ENCODE measurements at places on chromosomes 7 and 10.

DNA sequence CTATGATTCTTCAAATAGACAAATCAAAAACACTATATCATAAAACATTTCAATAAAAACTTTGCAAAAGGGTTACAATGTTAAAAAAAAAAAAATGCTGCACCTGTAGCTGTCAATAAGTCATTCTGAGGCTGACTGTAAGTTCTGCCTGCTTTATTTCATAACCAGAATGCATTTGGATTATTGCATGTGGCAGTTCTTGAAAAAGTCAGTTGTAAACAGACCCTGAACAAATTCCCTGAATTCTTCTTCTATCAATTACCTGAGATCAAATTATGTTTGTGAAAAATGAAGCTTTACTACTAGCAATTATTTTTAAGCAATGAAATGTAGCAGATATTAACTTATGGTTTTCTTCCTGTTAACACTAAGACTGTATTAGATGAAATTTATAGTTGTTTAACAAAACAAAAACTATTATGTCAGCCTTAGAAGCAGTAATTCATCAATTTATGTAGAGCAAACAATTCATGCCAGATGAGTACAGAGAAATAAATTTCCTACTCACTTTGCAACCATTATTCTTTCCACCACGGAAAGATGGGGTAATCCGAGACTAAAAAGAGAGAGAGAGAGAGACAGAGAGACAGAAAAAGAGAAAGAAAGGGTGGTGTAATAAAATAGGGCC lies 107.8 kb downstream of the SFMBT2 start:
- no peak for DNase-seq

DNA sequence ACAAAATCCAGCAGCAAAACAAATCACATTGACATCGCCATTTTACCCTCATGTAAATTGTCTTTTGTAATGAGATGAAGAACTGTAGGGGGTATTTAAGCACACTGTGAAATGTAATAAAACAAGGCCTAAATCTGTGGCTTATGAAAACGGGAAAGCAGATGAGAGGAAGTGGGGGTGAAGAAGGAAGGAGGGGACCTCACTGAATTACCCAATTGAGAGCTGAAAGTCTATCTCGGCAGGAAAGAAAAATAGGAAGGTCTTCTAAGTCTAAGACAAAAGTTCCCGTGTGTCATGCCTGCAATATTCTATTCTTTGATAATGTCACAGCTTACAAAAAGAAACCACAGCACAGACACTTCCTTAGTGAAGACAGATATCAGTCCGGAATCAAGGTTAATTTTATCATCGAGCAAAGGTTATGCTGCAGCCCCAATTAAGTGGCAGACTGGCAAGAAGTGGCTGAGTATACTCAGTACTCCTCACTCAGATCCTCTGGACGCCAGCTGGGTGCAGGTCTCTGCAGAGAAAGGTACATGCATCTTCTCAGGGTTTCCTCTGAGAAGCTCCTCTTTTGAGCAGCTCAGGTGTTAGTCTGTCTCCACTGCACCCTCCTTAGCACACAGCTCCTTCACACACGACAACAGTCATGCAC lies 239.7 kb downstream of the FANK1 start:
- no peak for DNase-seq

DNA sequence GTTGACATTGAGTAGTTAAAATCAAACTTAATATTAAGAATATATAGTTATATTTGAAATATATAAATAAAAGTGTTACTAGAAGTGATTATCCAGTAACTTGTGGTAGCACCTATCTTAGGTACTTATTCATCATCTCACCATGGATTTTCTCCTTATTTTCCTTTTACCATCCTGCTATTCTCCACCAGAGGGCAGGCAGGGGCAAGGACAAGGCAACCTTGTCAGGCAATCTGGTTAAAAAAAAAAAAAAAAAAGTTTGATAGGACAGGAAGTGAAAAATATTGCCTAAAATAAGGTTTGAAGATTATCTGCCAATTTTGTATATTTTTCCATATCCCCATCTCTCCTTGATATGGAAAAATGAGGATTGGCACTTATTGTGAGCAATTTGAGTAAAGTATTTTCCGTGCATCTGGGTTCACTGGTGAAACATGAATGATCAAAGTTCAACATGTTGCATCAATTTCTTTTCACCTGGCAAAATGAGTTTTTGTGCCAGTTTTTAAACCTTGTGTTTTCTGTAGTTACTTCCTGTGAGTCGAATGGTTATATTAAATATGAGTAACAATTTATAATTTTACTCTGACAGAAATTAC lies 256.7 kb downstream of the AGMO start:
- DNase-seq = no peak

GRCh38 chr7:91201442-91202113 lies 62.7 kb upstream of the FZD1 start:
- no peak for DNase-seq

DNA sequence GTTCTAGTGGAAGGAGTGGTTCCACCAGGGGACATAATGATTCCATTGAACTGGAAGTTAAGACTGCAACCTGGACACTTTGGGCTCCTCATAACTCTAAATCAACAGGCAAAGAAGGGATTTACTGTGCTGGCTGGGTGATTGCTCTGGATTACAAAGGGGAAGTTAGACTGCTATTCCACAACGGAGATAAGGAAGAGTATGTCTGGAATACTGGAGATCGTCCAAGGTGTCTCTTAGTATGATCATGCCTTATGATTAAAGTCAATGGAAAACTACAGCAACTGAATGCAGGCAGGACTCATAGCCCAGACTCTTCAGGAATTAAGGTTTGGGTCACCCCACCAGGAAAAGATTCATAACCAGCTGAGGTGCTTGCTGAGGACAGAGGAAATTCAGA lies 310.6 kb upstream of the MGMT start:
- no peak for DNase-seq

DNA sequence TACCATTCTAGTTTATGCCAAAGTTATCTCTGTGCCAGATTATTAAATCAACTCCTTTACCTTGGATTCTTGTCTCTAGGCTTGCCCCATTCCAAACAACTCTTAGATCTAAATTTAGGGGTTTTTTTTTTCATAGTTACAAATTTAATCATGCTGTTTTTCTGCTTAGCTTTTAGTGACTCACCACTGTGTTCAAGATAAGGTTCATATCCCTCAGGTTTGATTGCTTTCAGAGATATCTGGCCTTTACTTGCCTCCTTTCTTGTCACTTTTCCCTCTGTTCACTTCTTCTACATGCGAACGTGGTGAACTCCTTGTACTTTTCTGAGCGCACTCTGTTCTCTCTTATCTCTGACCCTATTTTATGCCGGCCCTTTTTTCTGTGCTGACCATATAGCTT lies 78.2 kb downstream of the VPS50 start:
- no peak for DNase-seq

GRCh38 chr10:117135026-117135372 lies 3.1 kb downstream of the VAX1 start:
- DNase-seq = no peak

DNA sequence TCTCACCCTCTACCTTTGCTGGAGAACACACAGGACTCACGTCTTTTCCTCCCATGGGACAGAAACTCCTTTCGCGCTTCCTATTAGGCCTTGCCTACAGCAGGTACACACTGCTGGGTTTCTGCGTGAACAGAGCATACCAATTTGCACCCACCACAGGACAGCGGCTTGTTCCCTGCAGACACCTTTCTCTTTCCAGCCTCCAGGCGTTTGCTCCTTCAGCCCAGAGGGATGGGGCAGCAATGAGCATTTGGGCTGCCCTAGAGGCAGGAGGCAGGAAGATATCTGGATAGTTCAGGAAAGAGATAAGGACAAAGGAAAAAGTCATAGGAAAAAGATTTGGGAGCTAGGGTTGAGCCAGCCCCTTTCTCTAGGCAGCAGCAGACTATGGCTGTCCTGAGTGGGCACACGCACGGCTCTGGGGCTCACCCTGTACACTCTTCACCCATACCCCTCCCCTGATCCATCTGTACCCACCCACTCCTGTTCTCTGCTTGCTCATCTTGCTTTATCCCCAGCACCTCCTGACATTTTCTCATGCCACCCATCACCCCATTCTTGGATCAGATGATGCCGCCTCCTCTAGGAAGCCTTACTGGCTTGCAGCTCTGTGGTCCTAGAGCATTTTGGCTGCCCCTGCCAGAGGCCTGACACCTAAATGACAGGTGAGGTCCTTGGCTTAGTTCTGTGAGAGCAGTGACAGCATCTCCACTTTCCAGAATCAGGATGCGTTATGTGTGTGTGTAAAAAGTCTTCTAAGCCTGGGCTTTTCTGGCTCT lies 40.7 kb upstream of the SPDYE3 start:
- no peak for DNase-seq

DNA sequence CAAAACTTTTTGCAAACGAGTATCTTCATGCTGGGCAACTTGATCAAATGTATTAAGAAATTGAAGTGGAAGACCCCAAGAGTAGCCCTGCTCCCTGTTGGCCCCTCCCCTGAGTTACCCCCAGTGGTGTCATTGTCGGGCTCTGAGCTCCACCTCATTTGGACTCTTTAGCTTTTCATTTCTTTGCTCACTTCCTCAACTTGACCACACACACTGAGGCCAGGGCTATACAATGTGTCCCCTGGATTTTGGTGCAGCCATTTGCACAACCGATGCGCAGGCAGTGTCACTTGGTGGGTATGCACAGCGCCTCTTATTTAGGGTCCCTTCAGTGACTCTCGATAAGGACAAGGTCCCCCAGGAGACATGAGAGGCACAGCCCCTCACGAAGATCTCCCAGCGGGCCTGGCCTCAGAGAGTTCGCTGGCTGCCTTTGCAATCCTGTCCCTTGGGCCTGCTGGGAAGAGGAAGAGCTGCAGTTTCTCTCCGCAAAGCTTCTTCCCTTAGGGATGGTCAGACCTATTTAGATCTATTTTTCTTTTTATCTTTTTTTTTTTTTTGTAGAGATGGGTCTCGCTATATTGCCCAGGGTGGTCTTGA lies 2.5 kb upstream of the MUC3A start:
- DNase-seq = no peak

GRCh38 chr10:48701941-48702340 lies 17.3 kb downstream of the WDFY4 start:
- DNase-seq = no peak

- no peak for DNase-seq
Observed at GRCh38 chr7:143183024-143183423, at the start of gene TAS2R39. TSS of gene TAS2R39 (plus strand) at chr7:143183419. CDS start at chr7:143183419, 0 bp downstream.

GRCh38 chr7:141072548-141073172 lies 1.2 kb upstream of the TMEM178B start:
- DNase-seq = peak; percentile 70

- DNase-seq = peak; percentile 26
Observed at GRCh38 chr7:80637911-80638765, at the start of gene CD36. TSS of gene CD36 (plus strand) at chr7:80638642. CDS start at chr7:80646741, 8,099 bp downstream.

- DNase-seq = peak; percentile 85
Observed at GRCh38 chr10:89332123-89332633, 4.4 kb downstream of the IFIT3 start.

- DNase-seq = peak; percentile 20
Observed at GRCh38 chr10:104435822-104436221, 82.2 kb downstream of the CFAP58 start.
